ENCODE measurements at places on chromosomes 7 and 10.
A peak's percentile ranks its signal among the peaks of the same experiment; 100 is the strongest.

DNA sequence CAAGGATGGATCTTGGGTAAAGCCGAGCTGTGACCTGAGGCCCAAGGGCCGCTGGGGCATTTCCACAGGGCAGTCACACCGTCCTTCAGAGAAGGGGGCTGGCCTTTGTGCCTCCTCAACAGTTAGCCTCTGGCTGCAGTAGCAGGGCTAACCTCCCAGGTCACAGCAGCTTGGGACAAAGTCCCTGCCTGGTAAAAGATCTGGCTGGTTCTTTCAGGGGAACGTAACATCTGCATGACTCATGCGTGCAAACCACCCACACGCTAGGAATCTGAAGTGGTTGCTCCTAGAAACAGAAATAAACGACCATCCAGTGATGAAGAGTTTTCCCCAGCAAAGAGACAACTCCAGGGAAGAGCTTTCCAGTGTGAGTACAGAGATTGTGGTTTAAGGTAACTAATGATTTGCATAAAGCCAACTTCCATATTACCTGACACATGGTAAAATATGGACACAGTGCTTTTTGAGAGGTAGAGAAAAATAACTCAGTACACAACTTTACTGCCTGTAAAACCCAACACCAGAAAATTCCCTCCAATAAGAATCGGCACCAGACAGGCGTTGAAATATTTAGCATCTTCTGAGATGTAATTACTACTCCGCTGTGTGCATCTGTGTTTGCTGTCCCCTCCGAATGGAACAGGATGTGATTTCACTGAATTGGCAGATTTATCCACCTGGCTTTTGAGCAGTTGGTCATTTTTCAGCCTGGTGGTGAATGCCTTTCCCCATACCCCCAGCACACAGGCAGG lies 84.9 kb upstream of the ADRB1 start:
- DNase-seq, result peak; percentile 94

GRCh38 chr10:1548596-1548995 lies 188.7 kb downstream of the ADARB2 start:
- no peak for DNase-seq

- no peak for DNase-seq
Observed at GRCh38 chr7:151822541-151823181, 54.3 kb downstream of the PRKAG2 start.

- DNase-seq, result peak; percentile 66
Observed at GRCh38 chr10:21732067-21732772, 198.2 kb downstream of the MLLT10 start.

- no peak for DNase-seq
Observed at GRCh38 chr7:26011039-26011696, 140.8 kb upstream of the NFE2L3 start.

DNA sequence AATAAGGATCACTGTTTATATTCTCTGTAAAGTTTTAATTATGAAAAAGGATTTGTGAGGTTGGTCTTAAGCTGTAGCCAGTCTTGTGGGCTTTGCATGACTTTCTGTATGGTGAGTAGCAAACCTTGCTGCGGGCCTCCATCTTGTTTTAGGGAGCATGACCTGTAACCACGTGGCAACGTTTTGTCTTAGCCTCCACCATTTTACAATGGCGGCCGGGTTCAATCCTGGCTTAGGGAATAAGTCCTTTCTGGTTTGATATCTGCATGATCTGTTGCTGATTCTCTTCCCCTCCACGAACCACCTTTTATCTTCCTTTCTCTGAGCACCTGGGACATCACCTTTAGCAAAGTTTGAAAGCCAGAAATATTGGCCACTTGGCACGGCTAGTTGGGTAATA lies 32.5 kb upstream of the OPTN start:
- DNase-seq, result no peak

DNA sequence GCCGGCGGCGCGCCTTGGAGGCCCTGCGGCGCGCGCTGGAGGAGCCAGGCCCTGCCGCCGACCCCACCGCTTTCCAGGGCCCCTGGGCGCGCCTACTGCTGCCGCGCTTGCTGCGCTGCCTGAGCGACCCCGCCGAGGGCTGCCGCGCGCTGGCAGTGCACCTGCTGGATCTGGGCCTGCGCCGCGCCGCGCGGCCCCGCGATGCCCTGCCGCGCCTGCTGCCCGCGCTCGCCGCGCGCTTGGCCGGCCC lies 280 bp downstream of the DNAAF5 start:
- no peak for DNase-seq

DNA sequence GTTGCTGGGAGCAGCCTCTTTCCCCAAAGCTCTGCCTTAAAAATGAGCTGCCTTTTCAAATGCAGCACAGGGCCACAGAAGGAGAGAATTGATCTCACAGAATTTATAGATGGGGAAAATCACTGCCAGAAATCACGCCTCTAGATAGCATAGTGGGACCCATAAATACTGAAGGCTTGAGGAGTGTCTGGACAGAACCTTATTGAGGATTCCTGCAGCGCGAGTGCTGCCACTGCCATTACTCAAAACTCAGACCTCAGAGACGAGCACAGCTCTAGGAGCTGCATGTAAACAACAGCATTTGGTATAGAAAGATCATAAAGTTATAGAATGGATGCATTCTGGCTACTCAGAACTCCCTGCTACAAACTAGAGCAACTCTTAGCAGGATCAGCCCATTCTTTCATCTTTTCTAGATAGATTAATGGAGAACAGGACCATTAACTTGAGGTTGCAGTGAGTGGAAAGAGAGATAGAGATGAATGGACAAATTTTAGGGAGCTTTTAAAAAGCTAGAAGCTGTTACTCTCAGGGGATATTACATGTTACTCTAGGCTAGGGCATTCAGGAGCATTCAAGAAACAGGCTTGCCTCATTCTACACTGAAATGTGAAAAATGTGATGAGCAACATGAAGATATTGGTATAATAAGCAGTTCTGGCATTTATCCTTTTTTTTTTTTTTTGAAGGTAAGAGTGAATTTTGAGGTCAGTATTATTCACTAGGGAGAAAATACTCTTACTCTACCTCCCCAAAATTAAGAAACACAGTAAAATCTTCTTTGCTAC lies 267.2 kb upstream of the SLC26A5 start:
- no peak for DNase-seq

DNA sequence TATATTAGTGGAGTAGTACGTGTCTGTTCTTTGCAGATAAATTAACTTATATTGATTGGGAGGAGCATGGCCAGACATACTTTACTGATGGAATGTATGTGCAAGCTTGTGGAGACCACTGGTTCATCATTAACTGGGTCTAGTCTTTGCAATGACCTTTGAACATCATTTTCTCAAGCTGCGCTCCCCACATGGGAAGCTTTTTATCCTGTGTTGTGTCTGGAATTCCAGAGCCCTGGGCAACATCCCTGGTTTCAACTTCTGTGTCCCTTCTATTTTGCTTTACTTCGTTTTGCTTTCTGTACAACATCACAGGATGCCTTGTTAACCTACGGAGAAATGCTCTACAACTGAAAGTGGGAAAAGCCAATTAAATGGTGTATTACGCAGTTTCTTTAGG lies 38.3 kb downstream of the MACROH2A2 start:
- DNase-seq, result no peak

- DNase-seq, result no peak
Observed at GRCh38 chr7:87100326-87100725, 40.9 kb upstream of the ELAPOR2 start.

GRCh38 chr10:129136074-129136473 lies 331.0 kb upstream of the MGMT start:
- no peak for DNase-seq

GRCh38 chr10:16292366-16292765 lies 144.4 kb upstream of the PTER start:
- no peak for DNase-seq

- DNase-seq, result no peak
Observed at GRCh38 chr7:1533255-1533546, 2.7 kb downstream of the MAFK start.

DNA sequence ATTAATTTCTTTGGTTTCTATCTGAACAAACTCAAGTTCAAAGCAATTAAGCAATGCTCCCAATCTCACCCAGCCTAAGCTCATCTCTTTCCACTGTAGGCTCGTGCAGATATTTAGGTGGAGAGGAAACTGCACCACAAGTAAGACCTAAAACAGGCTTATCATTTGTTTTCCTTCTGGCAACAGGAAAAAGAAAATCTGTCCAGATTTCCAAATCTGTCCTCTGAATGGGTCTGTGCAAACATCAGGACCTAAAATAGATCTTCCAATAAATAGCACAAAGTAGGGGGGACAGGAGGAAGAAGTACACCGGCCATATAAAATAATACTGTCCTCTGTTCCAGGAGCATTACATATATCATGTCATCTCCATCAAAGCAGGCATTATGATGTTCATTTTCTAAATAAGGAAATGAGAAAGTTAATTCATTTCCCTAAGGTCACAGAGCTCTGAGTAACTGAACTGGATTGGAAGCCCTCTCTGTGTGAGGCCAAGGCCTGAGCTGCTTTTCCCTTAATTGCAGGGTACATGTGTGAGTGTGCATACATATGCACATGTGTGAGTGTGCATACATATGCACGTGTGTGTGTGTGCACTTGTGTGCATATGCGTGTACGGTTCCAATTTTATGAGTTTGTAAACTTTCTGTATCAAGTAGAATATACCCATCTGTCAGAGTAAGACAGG lies 92.8 kb upstream of the PARD3 start:
- DNase-seq, result no peak
